ENCODE measurements at places on chromosomes 4 and X.

DNA sequence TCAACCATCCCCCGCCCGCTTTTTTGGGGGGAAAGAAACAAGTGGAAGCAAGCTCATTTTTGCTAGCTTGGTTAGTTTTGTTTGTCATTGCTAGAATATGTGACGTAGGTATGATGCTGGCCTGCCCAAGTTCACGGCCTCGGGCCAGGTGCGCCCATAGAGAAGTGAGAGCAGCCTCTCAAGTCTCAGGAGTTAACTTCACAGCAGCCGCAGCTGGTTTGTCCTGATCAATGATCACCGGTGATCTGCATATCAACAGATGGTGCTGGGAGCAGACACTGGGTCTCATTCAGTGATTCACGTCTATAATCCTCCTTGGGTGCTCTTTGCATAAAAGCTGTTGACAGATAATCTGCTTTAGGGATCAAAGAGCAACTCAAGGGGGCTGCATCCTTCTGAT lies 50.1 kb downstream of the ENPP6 start:
- DNase-seq = no peak

DNA sequence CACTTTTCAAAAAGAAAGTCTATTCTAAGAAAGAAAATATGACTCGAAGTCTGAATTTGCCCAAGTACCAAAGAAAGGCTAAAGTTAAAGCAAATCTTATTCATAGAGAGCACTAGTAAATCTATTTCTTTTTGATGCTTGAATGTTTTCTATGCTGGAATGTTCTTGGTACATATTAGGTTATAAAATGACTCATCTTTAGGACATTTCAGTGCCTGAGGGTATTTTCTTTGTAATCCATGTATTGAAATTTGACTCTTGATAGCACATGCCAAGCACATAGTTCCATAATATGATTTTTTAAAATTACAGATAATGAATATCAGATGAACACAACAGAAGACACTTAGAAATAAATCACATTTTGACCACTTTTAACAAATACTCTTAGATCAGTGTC lies 232.8 kb downstream of the TRIML1 start:
- DNase-seq = no peak

DNA sequence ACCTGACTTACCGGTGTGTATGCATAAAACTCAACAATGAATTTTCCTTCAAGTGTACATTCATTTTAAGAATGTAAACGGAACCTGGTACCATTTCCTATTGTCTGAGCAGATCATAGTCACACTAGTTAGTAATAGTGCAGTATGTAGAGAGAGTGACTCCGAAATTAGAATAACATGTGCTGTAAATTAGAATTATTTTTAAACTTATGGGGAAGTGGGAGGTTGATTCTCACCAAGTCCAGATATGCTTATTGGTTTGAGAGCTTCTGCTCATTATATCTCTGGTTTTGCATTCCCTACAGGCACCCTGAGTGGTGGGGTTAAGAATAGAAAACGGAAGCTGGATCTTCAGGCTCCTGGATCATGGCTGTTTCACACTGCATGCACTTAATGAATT lies 39.6 kb downstream of the KLF3 start:
- no peak for DNase-seq

DNA sequence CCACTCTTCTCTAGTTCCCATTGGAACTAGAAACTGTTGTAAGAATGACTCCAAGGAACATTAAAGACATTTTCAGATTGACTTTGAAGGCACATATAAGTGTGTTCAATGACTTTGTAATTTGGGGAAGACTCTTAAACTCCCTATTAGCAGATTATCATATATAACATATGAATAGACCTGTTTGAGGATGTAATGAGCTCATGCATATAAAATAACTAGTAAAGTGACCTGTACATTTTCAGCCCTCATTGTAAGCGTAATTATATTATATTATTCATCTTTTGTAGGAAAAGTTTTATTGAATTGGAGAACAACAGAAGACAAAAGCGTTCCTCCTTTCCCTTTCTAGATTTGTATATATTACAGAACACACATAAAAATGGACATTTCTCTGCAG lies 455.1 kb downstream of the IL1RAPL1 start:
- DNase-seq = no peak

DNA sequence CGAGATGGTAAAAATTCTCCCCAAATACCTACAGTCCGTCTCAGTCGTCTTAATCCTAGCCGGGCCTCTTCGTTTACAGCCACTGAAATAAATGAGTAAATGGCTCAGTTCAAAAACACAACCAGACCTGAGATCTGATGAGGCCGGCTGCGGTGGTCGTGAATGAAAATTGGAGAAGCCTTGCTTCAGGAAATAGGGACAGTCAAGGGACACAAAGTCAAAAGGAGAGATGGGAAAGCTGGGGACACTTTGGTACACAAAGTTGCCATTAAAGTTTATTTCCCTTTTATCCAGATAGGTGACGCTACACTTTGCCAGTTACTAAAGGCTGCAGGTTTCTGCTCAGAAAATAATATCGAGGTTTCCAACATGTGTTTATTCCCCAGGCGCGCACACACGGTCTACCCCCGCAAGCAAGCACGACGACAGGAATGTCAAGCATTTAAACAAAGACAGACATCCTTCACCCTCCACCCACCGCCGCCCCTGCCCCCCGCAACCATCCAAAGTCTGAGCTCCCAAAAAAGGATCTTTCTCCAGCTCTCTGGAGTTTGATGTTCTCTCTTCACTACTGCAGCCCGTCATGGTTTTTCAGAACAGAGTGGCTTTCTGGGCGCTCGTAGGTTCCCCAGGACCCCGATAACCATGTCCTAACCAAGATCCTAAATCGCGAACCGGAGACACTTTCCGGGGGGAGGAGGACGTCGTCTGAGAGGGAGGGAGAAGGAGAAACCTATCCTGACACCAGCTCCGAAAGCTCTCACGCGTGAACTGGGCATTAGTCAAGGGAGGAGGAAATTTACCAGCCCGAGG lies 1.3 kb upstream of the PCDH7 start:
- DNase-seq = no peak

- DNase-seq = no peak
Observed at GRCh38 chr4:152937336-152938236, 1.5 kb downstream of the FHDC1 start.

DNA sequence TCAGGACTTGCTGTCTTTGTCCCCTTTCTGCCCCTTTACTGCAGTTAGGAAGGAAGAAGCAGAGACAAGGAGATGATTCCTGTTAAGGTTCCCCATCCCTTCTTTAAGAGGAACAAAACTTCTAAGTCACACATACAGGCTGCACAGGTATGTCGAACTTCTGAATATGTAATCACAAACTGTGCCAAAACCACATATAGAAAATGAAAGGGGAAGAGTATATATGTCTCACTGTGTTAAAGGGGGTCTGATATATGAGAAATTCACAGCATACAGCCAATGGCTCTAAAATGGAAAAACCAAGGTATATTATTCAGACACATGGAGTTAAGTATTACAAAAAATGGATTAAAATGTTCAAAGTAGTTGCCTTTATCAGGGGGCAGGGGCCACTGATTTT lies 11.7 kb downstream of the CFAP97 start:
- DNase-seq = no peak

DNA sequence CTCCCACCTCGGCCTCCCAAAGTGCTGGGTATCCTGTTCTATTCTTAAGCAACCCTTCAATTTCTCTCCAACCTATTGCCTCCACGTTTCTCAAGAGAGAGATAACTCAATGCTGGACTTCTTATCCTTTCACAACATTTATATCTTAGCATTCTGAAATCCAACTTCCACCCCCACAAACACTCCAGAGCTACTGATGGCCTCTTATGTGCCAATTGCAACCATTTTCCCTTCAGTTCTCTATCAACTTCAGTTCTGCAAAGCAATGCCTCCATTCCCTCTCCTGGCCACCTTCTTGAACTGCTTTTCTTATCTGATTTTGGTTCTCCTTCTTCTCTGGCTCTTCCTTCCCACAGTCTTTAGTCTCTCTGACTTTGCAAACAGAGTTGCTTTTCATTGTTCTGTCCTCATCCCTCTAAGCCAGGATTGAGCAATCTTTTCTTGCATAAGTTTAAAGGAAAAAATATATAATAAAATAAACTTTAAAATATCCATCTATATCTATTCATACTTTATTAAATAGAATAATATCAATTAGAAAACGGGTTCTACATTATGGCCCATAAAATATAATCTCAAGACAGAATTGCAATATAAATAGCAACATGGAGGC lies 3.6 kb upstream of the STBD1 start:
- DNase-seq = no peak

GRCh38 chr4:4842476-4843441 lies 16.7 kb upstream of the MSX1 start:
- no peak for DNase-seq

Data from activated gamma-delta T cell treated with anti-CD3 and anti-CD28 coated beads, Interleukin-2, amount 50 U/mL, for 16 hours (primary cell).